ENCODE measurements at places on chromosomes 3 and 15.

- DNase-seq: no peak
Measured at GRCh38 chr3:9784965-9785364, 7.3 kb downstream of the TADA3 start.

DNA sequence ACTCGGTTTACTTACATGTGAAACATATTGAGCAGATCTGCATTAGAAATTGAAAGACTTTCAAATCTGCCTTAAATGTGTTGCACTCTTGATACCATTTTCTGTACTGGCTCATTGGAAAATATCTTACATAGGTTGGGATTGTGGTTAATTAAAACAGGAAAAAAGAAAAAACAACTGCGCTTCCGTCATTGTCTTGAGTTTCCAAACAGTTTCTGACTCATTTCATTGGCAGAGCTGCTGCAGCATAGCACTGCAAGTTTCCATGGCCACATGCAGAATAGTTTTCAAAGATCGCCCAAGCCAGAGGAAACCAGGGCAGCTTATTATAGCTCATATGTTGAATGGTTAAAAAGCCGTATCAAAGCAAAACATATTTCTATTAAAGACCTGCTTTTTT is 446.6 kb upstream of the BCHE start:
- DNase-seq: no peak

- no peak for DNase-seq
Measured at GRCh38 chr3:127722091-127722784, 49.5 kb downstream of the ABTB1 start.

- DNase-seq: no peak
Measured at GRCh38 chr15:38602910-38603670, 38.5 kb upstream of the RASGRP1 start.

DNA sequence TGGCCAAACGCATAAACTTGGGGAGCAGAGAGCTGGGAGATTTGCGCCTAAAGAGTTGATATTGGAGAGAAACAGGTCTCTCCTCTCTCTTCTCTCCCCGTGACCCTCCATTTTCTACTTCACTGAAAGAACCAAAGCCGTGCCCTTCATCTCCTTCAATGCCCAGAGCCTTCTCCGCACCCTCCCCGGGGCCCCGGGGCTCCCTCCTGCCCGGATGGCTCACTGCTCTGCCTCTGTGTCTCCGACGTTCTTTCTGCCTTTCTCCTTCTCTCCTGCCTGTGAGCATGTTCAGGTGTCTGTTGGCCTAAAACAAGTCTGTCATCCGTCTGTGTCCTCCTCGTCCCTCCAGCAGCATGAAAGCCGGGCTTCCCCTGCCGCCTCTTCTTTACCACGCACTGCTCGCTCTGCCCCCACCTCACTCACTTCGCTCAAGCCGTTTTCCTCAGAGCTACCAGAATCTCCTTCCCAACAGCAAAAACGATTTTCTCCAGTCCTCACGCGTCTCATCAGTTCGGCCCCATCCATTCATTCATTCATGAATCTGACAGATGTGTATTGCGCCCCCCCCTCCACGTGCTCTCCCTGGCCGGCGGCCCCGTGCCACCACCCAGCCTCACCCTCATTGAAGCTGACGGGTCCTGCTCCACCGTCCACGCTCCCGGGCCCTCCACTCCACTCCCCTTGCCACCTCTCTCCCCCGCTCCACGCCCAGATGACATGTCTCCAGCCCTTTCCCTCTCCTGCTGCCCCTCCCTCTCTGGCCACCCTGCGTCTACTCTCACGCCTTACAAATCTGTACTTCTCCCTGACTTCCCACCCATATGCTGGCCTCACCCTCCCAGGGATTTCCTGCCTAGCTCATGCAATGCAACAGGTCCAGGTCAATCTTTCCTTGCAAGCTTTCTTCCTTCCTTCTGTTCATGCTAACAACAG is 10.2 kb downstream of the MUC4 start:
- DNase-seq: no peak

DNA sequence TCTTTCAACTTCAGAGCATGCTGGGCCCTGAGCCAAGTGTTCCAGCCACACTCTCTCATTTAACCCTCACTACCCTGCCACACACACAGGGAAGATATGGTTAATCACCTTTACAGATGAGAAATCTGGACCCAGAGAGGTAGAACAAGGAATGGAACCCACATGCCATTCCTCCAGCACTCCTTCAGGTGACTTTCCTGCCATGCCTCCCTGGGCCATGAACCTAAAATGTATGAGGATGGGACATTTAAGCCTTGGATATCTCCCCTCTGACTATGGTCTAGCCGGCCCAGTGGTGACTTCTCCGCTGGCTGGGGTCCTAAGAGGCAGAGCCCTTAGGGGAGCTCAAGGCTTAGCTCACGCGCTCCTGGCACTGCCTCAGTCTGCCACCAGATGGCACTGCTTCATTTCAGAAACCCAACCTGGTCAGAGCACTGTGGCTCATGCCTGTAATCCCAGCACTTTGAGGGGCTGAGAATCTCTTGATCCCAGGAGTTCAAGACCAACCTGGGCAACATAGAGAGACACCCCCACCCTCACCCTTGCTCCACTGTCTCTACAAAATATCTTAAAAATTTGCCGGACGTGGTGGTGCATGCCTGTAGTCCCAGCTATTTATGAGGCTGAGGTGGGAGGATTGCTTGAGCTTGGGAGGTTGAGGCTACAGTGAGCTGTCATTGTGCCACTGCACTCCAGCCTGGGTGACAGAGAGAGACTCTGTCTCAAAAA is 2.2 kb upstream of the DCAF1 start:
- DNase-seq: peak; percentile 78

DNA sequence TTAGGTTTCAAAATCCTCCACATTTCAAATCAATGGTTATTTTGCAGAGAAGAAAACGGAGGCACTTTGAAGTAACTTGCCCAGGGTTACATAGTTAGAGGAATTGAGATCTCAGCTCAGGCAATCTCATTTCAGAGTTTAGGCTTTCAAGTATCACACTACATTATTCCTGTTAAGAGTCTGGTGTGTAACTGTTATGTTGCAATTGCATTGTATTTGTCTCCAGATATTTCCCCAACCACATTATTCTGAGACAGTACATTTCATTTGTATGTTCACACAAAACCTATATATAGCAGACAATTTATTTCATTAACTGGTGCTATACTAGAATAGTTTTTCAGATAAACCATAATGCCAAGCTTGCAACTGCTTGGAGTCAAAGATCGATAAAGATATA is 154.2 kb upstream of the TSPAN3 start:
- DNase-seq: no peak

GRCh38 chr3:144831955-144832716 is 860.5 kb downstream of the DIPK2A start:
- DNase-seq: no peak

All from activated gamma-delta T cell treated with Interleukin-2 at 50 U/mL for 16 hours (primary cell).